ENCODE measurements at places on chromosomes 12 and 14.

DNA sequence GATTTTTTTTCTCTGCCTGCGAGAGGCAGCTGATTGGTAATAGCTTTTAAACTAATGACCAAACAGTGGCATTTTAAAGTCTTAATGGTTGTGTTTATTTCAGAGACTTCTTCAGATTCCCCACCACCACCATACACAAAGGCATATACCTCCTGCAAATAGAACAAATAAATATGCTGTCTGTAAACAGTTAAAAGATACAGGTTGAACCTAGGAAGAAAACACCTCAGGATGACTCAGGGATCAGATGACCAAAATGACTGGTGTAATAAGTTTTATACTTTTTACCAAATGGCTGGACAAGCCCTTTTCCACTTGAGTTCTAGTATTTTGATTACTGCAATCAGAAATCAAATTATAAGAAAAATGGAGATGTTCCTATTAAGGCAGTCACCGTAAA, 364.1 kb downstream of the PAWR start:
- DNase-seq: no peak

DNA sequence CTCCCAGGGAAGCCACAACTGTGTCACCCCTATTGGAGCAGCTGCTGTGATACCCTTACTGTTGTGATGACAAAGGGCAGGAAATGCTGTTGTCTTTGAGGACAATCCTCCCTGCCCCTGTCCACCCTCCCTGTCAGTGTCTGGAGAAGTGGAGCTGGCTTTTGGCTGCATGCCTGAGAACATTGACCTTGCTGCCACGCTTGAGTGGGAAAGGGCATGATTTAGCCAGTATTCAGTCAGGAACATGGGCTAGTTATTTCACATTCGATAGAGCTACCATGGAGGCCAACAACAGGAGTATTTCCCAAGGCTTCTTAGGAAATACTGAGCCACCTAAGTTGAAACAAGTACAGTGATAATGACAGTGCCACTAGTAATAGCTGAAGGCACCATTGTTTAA, 59.4 kb downstream of the MYRFL start:
- DNase-seq: no peak

DNA sequence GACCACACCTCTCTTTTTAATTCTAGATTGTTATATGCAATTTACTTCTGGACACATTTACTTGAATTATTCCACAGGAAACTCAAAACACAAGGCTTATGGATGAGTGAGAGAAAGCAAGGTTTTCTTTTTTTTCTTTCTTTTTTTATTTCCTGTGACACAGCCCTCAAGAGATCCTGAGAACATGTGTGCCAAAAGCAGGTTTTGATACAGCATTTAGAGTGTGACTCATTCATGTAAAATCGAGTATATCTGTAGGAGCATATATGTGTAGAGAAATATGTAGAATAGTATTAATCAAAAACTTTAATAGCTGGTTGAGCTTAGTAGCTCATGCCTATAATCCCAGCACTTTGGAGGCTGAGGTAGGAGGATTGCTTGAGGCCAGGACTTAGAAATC, 4.4 kb upstream of the MAX start:
- no peak for DNase-seq

DNA sequence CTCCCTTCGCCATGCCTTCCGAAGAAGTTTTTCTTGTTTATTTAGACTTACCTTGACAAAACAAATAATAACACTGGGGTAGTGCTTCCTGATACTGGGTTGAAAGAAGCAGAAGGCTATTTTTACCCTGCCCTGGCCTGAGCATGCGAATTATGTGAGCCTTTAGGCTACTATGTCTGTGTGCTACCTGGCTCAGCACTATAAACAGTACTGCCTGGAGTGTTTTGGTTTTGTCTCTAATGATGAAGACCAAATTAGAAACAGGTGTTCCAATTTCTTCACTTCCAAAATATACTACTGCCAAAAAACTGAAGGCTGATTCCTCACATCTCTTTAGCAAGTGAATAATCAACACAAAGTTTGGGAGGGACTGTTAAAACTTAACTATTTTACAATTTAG, 7.6 kb upstream of the OVCH1 start:
- DNase-seq: no peak

GRCh38 chr12:117284140-117284539, 77.3 kb downstream of the NOS1 start:
- no peak for DNase-seq

DNA sequence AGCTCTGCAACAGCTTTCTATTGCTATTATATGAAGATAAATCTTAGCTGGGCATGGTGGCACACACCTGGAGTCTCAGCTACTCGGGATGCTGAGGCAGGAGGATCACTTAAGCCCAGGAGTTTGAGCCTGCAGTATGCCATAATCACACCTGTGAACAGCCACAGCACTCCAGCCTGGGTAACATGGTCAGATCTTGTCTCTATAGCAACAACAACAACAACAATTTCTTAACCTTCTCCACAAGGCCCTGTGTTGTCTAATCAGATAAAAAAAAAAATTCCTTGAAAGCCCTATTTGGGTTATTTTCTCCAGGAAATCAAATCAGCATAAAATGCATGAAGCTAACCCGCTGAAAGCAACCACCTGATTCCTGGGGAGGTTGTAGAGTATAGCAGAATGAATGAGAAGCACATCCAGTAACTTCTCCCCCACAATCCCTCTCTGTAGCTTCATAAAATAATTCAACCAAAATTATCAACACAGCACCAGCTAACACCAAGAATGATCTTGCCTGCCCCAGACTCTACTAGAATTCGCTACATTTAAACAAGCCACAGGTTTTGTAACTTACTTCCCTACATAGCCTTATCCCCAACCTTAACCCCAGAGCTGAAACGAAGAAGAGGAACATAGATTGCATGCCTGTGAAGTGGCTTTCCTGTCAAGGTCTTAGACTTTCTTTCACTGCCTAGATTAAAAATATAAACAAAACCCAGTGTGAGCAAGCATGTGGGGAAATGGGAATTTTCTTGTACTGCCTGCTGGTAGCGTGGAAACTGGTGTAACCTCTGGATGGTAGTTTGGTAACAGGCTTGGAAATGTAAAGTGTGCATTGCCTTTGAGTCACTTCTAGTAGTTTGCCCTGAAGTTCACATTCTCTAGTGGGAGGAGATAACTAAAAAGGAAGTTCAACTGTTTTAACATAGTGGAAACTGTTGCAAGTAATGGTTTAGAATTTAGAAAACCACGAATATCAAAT, 6.0 kb upstream of the STK38L start:
- no peak for DNase-seq

GRCh38 chr14:35687335-35687939, 121.7 kb downstream of the RALGAPA1 start:
- DNase-seq: peak; percentile 10

- DNase-seq: no peak
Observed at GRCh38 chr14:37198907-37199306, 1.2 kb downstream of the MIPOL1 start.

GRCh38 chr12:46187023-46187422, 81.8 kb downstream of the SLC38A1 start:
- peak; percentile 15 for DNase-seq

GRCh38 chr12:122079033-122079531, 526 bp downstream of the MLXIP start:
- no peak for DNase-seq

GRCh38 chr14:64646103-64646502, 58.1 kb upstream of the PLEKHG3 start:
- no peak for DNase-seq

DNA sequence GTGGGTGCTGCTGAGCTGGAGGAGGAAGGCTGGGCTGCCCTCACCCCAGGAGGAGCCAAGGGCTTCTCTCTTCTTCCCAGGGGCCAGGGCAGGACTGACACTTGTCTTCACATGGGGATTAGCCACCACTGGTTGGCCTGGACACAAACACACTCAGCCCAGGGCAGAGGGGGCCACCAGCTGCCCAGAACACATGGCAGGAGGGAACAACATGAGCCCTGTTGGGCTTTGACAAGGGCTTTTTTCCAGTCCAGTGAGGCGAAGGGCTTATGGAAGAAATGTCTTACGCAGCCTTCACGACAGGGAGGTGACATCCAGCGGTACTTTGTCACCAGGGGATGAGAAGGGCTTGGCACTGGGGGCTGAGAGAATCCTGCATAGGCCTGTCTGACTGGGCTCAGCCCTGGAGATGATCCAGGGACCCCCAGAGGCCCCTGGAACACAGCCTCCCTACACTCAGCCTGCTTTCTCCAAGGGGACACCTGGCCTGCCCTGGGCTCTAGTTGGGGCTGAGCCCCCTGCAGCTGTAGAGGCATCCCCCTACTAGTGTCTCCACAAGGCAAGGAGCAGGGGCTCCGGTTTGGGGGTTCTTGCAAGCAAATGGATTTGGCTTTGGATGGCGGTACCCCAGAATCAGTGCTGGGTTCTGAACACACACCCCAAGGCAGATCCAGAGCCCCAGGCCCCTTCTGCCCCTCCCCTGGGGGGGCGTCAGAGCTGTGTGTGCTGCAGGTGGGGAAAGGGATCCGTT, 18.9 kb downstream of the ARL6IP4 start:
- DNase-seq: no peak

DNA sequence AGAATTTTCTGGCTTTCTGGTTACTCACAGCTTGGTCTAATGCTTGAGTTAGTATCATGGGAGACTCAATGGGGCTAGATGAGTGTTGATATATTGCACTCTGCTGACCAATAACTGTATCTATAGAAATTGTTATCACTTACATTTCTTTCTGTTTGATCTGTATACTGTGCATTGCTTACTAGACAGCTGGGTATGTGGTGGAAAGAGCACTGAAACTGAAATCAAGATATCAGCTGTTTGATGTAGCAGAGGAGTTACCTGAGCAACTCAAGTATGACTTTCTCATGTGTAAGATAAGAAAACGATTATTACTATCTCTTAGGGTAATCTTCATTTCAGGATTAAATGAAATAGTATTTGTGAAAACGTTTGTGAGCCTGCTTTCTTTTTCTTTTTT, 183.0 kb downstream of the SLC15A5 start:
- DNase-seq: no peak

- DNase-seq: no peak
Observed at GRCh38 chr12:105420046-105420445, 89.6 kb downstream of the C12orf75 start.

DNA sequence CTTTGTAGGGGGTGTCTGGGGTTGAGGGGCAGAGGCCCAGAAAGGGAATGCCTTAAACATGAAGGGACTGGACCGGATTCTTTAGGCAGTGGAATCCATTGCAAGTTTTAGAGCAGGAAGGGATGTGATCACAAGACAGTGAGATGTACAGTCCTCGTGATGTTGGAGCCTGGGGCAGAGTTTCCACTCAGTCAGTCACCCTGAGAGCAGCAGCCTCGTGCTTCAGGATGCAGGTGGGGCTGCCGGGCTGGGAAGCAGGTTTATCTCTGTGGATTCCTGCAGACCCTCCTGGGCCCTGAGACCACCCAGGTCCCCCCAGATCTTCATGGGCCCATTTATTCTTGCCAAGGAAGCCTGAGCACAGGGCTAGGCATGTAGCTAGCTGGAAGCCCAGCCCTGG, 38.5 kb downstream of the RIN3 start:
- DNase-seq: no peak

- DNase-seq: no peak
Observed at GRCh38 chr14:86915406-86915805, 1077.6 kb downstream of the GALC start.

DNA sequence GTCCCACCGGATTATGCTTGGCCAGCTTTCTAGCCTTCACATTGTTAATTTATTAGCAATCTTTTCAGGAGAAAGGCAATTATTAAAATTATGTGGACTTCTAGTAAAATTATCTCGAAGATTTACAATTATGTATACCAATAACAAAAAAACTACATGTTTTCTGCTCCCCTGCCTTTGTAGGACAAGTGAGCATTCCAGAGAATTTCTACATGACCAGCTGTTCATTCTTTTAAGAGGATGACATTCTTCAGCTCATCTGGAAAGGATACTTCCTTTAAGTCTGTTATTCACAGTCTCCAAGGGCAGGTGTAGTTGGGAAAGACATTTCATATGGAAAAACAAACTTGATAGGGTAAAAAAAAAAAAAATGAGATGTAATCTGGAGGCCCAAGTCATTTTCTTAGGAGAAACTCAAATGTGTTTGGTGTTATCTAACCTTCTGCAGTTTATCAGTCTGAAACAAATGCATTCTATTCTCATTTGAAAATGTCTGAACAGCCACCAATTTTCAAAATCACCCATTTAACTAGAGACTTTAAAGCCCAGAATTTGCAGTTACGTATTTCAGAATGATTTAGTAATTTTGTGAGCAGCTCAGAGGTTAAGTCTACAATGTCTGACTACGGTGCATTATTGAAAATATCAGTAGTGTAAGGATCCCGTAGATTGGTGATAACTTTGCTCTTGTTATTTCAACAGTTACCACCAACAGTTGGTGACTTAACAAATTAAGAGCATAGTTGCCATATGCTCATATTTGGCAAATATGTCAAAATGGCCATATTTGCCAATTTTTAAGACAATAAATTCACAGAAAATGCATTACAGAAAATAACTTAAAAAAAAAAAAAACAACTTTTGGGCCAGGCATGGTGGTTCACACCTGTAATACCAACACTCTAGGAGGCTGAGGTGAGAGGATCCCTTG, 1.8 kb upstream of the PHLDA1 start:
- no peak for DNase-seq

DNA sequence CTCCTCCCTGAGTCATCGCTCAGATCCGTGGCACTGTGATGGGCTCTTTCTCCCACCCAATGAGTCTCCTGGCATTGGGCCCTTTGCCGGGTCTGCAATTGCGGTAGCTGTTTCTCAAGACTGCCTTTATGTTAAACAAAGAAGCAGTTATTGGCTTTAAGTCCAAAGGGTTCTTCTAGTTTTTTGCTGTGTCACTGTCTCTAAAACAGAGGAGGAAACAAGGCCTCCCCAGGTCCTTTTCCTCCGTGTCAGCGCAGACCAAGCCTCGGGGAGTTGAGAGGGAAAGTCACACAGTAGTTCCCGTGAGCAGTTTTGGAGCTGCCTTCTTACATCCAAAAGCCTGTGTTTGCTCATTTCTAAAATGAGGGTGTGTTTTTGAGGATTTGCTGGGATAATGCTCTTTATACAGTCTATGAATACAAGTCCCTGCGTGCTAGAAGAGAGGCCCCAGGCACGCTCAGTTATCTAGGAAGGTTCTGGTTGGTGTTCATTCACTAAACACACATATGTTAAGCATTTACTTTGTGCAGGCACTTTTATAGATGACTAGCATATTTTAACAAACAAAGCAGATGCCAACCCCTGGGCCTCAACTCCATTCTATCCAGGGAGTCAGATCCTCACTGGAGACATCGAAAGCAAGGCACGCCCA, 126.0 kb upstream of the PZP start:
- no peak for DNase-seq

DNA sequence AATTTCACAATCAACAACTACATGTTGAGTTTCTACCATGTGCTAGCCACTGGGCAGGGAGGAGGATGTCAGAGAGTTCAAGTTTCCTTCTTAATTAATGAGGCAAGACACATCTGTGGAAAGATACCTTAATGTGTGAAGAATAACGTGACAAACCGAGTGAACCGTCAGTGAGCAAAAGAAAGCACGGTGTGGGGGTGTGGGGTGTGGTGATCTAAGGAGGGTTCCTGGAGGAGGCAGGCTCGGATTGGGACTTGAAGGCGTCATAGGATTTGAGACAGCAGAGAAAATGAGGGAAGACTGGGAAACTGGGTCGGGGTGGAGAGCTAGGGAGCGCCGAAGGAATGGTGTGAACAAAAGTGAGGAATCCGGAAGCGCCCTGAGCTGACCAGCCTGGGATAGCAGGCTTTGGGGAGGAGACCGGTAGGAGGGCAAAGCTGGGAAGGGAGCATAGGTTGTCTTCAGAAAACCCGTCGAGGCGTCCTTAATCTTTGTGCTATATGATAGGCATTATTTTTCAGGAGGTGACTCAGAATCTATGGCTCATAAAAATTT, 22.3 kb downstream of the GALNT8 start:
- DNase-seq: no peak

- DNase-seq: no peak
Observed at GRCh38 chr12:108530161-108530560, 15.1 kb downstream of the FICD start.
